ENCODE measurements at places on chromosomes 4 and X.

- no peaks in the 10 kb centered on the region for H3K27me3 ChIP-seq
- H3K4me1 ChIP-seq = 0 out of 2 replicates have a peak, but pooled peaks cover 2% of the 10 kb centered on the region
- H3K36me3 ChIP-seq = no peaks in the 10 kb centered on the region
Measured at GRCh38 chr4:113540859-113541258, 220.7 kb downstream of the CAMK2D start.

- DNase-seq = no peak
- H3K27ac ChIP-seq = no peak overlapping the region
- H3K4me1 ChIP-seq = no peaks in the 10 kb centered on the region
- H3K36me3 ChIP-seq = no peaks in the 10 kb centered on the region
- no peaks in the 10 kb centered on the region for H3K27me3 ChIP-seq
- H3K4me3 ChIP-seq = no peak overlapping the region
Measured at GRCh38 chr4:148954011-148954749, 512.0 kb upstream of the NR3C2 start.

DNA sequence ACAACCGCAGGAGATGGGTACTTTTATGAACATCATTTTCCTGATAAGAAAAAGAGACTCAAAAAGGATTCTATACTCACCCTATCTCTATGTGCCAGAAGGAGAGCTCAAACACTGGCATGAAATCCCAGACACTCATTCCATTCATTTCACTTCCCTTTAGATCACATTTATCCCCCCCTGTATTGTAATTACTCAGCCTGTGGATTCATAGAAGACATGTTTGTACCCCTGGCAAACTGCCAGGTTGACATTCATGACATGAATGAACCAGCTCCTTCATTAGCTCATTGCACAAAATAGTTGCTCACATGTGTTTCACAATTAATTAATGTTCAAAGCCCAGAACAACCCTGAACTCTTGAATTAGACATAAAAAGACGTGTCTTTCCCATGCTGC, 4.9 kb downstream of the SMR3A start:
- no peaks in the 10 kb centered on the region for H3K27me3 ChIP-seq
- DNase-seq = no peak
- H3K36me3 ChIP-seq = no peaks in the 10 kb centered on the region
- no peak overlapping the region for H3K4me3 ChIP-seq

- DNase-seq = no peak
- H3K4me1 ChIP-seq = no peaks in the 10 kb centered on the region
- no peak overlapping the region for H3K4me3 ChIP-seq
Measured at GRCh38 chrX:50643525-50644137, 170.4 kb downstream of the SHROOM4 start.

DNA sequence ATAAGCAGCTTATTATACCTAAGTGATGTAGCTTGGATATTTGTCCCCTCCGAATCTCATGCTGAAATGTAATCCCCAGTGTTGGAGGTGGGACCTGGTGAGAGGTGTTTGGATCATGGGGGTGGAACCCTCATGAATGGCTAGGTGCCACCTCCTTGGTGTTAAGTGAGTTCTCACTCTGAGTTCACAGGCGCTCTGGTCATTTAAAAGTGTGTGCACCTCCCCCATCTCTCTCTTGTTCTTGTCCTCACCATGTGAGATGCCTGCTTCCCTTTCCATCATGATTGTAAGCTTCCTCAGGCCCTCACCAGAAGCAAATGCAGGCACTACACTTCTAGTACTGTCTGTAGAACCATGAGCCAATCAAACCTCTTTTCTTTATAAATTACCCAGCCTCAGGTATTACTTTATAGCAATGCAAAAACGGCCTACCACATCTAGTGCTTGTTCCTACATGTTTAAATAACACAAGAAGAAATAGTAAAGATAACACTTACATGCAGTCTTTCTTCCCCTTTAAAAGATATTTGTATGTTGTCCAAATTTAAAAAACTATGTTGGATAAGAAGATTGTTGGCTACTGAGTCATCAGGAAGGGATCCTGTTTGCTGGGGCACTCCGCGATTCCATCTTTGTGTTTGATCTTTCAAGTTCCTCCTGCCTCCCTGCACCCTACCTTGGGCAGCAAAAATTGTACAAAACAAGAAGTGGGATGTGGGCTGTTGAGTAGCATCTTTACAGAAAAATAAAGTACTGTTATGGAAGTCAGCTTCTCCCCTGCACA, 29.7 kb downstream of the PPP1R2C start:
- H3K4me1 ChIP-seq = peaks cover 4% of the 10 kb centered on the region
- no peaks in the 10 kb centered on the region for H3K27me3 ChIP-seq
- no peak for DNase-seq
- no peak overlapping the region for H3K4me3 ChIP-seq
- H3K27ac ChIP-seq = no peak overlapping the region
- no peaks in the 10 kb centered on the region for H3K36me3 ChIP-seq

- no peak overlapping the region for H3K27ac ChIP-seq
- H3K36me3 ChIP-seq = no peaks in the 10 kb centered on the region
- no peak overlapping the region for H3K4me3 ChIP-seq
- no peaks in the 10 kb centered on the region for H3K4me1 ChIP-seq
Measured at GRCh38 chr4:160110891-160111290, 1008.0 kb downstream of the RAPGEF2 start.

DNA sequence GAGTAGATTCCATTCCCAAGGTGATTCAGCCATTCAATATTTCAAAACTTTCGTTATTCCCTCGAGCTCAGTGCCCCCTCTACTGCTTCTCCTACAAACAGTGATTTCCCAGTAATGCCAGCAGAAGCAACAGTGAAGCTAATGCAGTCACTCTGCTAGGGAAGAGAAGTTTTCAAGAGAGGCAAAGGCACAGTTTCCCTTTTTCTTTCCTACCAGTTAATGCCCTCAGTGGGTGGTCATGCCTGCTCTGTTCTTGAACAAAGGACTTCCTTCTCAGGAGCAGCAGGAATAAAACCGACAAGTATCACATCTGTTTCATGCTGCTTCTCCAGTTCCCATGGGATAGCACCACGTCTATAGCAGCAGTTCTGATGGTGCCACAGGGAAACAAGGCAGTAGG, 317.2 kb downstream of the TENM3 start:
- H3K4me1 ChIP-seq = no peaks in the 10 kb centered on the region
- H3K27ac ChIP-seq = no peak overlapping the region
- H3K27me3 ChIP-seq = peaks cover 66% of the 10 kb centered on the region
- no peaks in the 10 kb centered on the region for H3K36me3 ChIP-seq

DNA sequence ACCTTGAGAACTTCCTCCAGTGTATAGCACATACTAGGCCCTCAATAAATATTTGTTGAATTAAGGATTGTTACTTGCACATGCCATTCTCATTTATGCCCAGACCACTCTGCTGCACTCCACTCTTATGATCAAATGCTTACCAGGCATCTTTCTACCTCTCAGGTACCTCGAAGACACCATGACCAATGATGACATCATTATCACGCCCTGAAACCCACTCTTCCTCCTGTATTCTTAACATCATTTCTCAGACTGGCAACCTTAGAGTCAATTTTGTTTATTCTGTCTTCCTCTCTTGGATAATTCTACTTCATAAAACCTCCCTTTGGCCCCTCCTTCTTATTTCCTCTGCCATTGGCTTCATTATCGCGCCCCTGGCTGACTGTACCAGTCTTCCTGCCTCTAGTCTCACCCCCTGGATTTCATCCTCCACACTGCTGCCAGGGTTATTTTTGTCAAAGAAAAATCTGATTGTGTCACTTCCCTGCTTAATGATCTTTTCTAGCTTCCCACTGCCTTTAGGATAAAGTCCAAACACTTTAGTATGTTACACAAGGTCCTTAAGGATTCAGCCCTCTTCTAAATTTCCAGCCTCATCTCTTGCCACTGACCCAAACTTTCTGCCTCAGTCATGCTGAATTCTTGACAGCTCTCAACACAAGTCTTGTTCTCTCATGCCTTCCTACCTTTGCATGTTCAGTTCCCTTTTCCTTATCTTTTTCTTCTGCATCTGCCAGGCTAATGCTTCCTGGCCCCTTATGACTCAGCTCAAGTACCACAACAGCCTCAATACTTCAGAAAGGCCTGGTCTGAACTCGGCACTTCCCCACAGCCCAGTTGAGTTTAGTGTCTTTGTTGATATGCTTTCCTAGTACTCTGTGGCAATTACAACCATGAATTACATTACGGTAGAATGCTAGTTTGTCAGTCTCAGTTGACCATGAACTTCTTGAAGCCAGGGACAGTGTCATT, 45.8 kb downstream of the HDAC8 start:
- H3K4me3 ChIP-seq = no peak overlapping the region
- H3K27ac ChIP-seq = no peak overlapping the region
- H3K4me1 ChIP-seq = no peaks in the 10 kb centered on the region
- no peaks in the 10 kb centered on the region for H3K27me3 ChIP-seq

DNA sequence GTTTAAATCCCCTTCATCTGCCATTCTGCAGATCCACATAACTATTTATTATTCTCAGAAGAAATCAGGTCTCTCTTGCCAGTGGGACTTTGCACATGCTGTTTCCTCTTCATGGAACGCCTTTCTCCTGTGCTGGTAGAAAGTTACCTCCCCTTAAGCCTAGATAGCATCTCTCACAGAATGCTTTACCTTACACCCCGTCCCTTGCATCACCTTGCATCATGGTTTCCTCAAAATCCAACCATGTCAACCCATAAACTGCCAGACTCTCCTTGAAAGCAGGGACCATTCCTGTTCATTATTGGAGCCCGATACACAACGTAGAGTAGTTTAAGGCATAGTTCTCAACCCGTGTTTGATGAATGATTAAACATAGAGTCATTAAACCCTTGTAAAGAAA, 396.2 kb upstream of the F9 start:
- H3K27me3 ChIP-seq = no peaks in the 10 kb centered on the region
- no peak overlapping the region for H3K27ac ChIP-seq
- H3K36me3 ChIP-seq = no peaks in the 10 kb centered on the region
- DNase-seq = no peak
- H3K4me1 ChIP-seq = no peaks in the 10 kb centered on the region
- H3K4me3 ChIP-seq = no peak overlapping the region

GRCh38 chr4:149161247-149161646, 654.4 kb downstream of the IQCM start:
- no peak overlapping the region for H3K4me3 ChIP-seq
- H3K27ac ChIP-seq = no peak overlapping the region
- H3K27me3 ChIP-seq = no peaks in the 10 kb centered on the region

DNA sequence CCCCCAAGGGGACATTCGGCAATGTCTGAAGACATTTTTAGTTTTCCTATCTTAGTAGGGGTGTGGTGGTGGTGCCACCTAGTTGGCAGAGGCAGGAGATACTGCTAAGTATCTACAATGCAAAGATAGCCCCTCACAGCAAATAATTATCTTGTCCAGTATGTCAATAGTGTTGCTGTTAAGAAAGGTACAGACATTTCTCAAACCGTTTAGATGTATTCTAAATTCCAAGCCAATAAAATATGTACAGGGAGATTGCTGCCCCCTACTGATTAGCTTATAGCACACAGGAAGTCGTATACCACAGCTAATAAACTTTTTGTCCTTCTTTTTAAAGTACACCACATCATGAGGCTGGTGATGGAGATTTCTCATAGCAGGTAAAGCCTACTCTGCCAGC, 260.5 kb downstream of the TMA16 start:
- no peaks in the 10 kb centered on the region for H3K27me3 ChIP-seq
- no peaks in the 10 kb centered on the region for H3K36me3 ChIP-seq
- no peak overlapping the region for H3K27ac ChIP-seq

GRCh38 chrX:51867626-51868025, 25.8 kb upstream of the MAGED1 start:
- no peaks in the 10 kb centered on the region for H3K4me1 ChIP-seq
- H3K27ac ChIP-seq = no peak overlapping the region
- H3K27me3 ChIP-seq = no peaks in the 10 kb centered on the region
- no peaks in the 10 kb centered on the region for H3K36me3 ChIP-seq
- H3K4me3 ChIP-seq = no peak overlapping the region

DNA sequence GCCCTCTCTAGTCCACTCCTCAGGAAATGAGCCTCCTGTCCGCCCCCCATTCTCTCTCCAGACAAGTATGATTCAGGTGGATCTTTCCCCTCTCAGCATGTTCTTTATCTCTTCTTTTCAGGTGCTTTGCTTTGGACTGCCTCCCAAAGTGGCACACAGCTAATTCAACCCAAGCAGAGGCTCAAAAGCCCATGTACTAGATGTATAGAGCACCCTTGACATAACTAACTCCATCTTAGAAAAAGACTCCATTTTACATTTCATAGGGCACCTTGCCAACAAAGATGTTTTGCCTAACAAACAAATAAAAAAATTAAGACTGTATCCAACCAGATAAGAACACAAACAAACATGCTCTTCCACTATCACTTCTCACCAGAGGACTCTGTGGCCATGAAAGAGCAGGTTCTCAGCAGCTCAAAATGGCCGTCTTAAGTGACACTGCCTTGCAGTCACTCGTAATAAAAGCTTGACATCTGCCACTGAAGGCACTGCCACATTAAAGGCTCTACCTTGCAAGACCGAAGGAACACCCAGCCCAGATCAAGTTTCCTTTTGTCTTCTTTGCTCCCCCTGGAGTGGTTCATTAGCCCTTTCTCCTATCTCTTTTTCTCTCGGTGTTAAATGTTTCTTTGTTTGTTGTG, 84.9 kb upstream of the TAB3 start:
- H3K27ac ChIP-seq = no peak overlapping the region
- no peak for DNase-seq
- H3K4me1 ChIP-seq = peaks cover 7% of the 10 kb centered on the region
- no peaks in the 10 kb centered on the region for H3K36me3 ChIP-seq
- H3K27me3 ChIP-seq = peaks cover 3% of the 10 kb centered on the region

DNA sequence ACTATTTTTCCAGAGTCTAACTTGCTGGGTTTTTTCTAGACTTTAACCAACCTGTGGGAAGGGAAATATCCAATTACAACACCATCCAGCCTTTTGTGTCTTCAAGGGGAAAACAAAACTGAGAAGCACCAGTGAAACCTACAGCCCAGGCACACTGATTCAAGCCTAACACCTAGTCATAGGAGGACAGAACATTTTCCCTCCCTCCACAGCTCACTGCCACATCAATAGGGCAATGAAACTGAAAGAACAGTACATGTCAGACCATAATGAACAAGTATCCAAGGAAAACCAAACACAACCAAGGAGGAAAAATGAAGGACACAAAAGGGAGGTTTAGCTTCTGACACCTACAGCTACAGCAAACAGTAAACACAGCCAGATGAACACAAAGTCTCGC, 17.6 kb downstream of the MAGEA8 start:
- H3K36me3 ChIP-seq = no peaks in the 10 kb centered on the region
- DNase-seq = no peak
- no peak overlapping the region for H3K4me3 ChIP-seq
- H3K27ac ChIP-seq = no peak overlapping the region
- H3K27me3 ChIP-seq = no peaks in the 10 kb centered on the region
